ENCODE measurements at places on chromosomes 2 and 18. TPM values are rescaled to one million over a fixed set of nuclear protein-coding genes. Genes with fewer than 3 reads are reported as not detected.

GRCh38 chr2:15427987-15428386 lies 133.1 kb downstream of the NBAS start:
- DNase-seq: no peak

GRCh38 chr2:32910883-32911598 lies 35.7 kb upstream of the LTBP1 start:
- no peak for DNase-seq

ACVR1C gene
- 0.07 TPM for polyA plus RNA-seq

RASGRP3 gene
- polyA plus RNA-seq: 22.8 TPM

GBX2 gene
- polyA plus RNA-seq: not detected

FAM237A gene
- not detected for polyA plus RNA-seq

GRCh38 chr2:85772019-85772745 lies 18.4 kb downstream of the ATOH8 start:
- DNase-seq: peak; percentile 100

- DNase-seq: no peak
Measured at GRCh38 chr18:74256190-74256589, 35.6 kb downstream of the CYB5A start.

HTR2B gene
- not detected for polyA plus RNA-seq

- no peak for DNase-seq
Measured at GRCh38 chr2:125371867-125372266, 1284.1 kb upstream of the GYPC start.

DNA sequence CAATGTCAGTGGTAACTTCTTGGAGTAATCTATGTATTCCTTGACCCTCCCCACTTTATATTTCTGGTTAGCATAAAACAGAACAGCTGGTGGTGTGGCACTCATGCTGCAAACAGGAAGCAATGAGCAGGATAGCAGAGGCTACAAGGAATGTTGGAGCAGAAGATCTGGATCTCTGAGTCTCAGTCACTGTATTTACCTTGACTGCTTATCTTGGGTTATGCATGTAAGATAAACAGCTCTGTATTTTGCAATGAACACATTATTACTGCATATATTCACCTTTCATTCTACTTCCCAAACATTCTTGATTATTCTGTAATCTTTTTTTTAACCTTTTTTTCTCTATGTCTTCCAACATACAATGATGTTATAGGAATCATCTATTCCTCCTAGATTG lies 977.9 kb upstream of the CNTNAP5 start:
- DNase-seq: no peak

DNA sequence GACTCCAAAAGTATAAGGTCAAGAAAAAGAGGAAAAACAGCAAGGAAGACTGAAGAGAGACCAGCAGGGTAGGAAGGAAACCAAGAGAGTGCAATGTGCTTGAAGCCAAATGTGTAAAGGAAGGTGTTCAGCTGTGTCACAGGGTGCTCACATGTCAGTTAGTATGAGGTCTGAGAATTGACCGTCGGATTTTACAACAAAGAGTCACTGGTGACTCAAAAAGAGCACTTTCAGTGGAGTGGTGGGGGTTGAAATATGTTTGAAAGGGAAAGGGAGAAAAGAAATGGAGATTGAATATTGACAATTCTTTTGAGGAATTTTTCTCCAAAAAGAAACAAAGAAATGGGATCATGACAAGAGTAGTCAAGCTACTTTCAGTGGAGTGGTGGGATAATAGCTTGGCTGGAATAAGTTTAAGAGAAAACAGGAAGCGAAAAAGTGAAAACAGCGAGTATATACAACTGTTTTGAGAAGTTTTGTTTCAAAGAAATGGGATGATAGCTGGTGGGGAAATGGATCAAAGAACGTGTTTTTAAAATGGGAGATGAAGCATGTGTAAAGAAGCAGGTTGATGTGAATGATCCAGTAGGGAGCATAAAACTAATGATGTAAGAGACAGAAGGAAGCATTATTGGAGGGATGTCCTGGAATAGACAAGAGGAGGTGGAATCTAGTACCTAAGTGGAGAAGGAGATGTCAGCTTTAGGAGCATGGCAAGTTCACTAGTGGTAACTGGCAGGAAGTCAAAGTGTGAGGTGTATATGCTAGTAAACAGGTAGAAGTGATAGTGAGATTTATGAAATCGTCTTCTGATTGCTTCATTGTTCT lies 3.6 kb upstream of the TSPYL6 start:
- DNase-seq: no peak

DNA sequence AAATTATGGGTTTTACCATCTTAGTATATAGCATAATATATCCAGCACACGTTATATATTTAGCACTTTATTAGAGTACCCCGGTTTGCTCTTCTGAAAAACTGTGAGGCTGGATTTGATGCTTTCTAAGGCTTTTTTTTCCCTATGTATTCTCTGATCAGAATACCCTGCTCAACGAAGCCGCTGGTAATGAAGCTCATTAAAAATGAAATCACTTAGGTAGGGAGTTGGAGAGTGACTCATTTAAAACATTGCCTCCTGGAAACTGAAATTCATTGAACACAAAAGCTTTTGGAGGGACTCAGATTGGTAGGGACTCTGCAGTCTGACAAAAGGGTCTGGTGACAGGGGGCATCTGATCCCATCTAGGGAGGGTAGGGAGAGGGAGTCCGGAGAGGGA lies 365.4 kb upstream of the MEX3C start:
- DNase-seq: no peak

RTKN gene
- polyA plus RNA-seq: 40.9 TPM

- DNase-seq: peak; percentile 90
Measured at GRCh38 chr2:166375736-166376487, at the start of gene SCN9A. Gene SCN9A, minus strand, starts transcription at chr2:166375944. Its CDS starts 64,188 bp downstream, at chr2:166311756.

DNA sequence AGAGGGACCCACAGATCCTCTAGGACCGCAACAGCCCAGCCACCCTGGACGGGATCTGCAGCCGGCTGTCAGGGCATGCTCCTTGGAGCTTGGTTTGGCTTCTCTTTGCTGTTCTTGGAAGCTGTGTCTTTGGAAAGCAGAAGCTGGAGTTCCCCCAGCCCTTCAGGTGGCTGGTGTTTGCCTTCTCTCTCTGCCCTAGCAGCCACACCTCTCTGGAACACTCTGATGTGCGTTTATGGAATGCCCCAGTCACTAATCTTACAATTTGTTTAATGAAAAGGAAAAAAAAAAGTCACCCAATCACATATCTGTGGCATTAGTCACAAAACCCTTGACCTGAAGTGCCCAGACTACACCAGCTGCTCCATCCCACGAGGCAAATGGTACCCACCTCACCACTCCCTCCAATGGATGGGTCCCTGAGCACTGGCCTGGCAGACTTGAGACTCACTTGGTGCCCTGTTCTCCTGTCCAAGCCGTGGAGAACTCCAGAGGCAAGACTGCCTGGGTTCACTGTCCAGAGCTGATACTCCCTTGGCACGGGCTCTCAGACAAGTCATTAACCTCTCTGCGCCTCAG lies 70.2 kb upstream of the DAPL1 start:
- no peak for DNase-seq

DNA sequence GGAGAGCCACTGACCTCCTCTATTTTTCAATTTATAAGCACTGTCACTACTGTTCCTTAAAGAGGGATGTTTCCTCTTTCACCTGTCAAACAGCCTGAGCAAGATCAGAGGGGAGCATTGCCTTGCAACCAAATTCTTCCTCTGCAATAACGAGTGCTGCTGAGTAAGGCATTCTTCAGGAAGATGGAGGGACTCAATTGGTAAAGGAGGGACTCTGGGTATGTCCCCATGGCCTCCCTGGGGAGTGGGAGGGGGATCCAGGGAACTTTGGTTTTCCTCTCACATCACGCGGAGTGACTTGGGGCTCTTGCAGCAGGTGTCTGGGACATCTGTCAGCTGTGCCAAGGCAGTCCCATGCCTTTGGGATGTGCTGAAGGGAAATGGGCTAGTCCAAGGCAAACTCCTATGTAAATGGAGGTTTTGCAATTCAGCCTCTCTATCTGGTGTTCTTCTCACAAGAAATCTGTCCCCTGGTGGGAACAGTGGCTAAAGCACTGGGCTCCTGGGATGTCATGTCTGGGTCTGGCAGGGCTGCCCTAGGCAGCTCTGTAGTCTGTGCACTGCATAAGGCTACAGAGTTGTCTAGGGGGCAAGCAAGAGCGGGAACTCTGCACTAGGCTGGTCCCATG lies 14.4 kb upstream of the HES6 start:
- DNase-seq: no peak

DNA sequence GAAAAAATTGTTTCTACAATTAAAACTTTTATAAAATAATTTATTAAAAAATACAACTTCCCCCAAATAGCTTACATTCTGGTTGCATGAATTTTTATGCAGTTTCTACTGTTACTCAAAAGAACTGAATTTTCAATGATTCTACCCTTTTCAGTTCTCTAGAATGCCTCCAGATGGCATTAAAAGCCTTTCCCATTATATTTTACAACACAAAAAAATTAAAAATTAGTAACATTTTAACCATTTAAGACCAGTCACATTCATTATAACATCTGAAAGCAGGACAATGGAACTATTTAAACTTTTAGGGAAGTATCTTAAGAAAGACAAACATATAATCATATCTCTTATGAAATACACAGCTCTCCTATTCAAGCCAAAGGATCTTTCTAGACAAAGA lies 236.0 kb upstream of the REV1 start:
- DNase-seq: no peak

ALKAL2 gene
- 0.83 TPM for polyA plus RNA-seq

- no peak for DNase-seq
Measured at GRCh38 chr2:157611110-157611509, 17.6 kb downstream of the ACVR1C start.

DNA sequence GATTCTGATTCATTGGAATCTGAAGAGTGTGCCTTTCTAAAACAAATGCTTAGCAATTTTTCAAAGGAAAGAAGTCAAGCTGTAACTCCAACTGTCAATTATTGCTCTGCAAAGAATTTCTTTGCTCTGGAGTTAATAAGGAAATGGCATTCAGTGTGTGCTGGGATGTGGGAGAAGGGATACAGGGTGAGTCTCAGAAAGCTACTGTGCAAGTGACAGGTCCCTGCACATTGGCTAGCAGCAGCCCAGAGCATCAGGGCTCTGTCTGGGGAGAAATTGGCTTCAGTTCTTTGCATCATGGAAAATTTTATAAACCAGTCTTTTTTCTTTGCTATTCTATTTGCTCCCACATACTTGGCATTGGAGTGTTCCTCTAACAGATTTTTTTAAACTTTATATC lies 1.1 kb upstream of the SYT4 start:
- no peak for DNase-seq

DNA sequence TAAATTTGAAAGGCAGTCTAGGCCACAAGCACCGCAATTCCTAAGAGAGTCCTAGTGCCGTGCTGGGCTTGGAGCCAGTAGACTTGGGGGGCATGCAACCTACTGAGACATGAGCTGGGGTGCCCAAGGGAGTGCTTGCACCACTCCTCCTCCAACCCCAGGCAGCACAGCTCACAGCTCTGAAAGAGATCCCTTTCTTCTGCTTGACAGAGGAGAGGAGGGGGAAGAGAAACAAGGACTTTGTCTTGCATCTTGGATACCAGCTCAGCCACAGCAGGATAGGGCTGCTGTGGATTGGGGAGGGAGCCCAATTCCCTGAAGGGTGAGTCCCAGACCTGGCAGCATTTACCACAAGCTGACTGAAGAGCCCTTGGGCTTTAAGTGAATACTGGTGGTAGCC lies 134.6 kb downstream of the TMEM131 start:
- no peak for DNase-seq

GRCh38 chr2:68779595-68779994 lies 45.0 kb downstream of the ARHGAP25 start:
- DNase-seq: no peak

STAT4 gene
- polyA plus RNA-seq: 1.3 TPM

DNA sequence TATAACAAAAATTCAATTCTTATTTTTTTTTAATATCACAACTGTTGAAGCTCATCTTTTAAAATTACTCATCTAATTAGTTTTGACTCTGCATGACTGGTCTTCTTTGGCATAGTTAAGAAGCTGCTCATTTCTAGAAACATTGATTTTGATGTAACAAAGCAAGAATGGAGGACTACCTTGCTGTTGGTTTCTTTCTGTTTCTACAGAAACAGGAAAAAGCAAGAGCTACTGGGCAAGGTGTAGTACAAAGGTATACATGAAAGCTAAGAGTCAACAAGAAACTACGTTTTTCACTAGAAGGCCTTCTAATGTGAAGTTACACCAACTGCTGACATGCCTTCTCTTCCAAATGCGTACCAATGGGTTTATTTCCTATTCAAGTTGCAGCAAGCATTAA lies 90.6 kb upstream of the SYT4 start:
- DNase-seq: no peak

DNA sequence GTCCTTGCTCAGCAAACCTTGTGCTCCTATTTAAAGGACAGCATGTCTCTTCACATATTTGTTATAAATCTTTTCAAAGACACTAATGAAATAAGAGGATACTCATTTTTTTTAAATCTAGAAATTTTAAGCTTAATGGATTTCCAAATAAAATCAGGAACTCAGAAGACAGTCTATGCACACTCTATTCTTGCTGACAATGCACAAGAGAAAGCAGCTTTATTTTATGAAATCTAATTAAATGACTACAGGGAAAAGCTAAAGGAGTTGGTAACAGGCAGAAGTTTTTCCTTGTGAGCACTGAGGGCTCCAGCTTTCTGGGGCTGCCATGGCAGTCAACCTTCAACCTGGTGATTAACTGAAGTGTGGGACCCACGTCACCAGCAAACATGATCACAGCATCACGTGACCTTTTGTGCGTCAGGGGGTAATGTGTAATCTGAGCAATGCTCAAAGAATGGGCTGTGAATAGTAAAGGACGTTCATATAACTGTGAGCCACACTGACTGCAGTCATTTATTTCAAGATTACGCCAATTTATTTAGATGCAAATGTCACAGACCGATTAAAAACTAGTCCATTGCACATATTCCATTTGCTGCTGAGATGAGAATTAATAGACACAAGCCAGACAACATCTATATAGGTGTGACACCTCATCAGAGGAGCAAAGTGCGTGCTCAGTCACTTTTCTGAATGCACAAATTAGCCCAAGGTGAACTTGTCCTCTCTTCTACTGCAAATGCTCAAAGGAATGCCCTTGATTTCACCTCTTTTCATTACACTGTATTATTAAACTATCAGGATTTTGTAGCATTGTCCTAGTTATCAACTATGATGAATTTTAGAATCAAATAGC lies 11.6 kb upstream of the DNER start:
- DNase-seq: no peak

GRCh38 chr2:119294671-119295070 lies 71.0 kb downstream of the STEAP3 start:
- no peak for DNase-seq

- DNase-seq: peak; percentile 39
Measured at GRCh38 chr2:224099861-224100643, 61.0 kb upstream of the SERPINE2 start.

- DNase-seq: no peak
Measured at GRCh38 chr2:201630577-201630976, 12.7 kb downstream of the TMEM237 start.

- DNase-seq: no peak
Measured at GRCh38 chr2:10788855-10789254, 23.7 kb downstream of the PDIA6 start.

- no peak for DNase-seq
Measured at GRCh38 chr2:64462940-64463700, 9.2 kb downstream of the LGALSL start.

DNA sequence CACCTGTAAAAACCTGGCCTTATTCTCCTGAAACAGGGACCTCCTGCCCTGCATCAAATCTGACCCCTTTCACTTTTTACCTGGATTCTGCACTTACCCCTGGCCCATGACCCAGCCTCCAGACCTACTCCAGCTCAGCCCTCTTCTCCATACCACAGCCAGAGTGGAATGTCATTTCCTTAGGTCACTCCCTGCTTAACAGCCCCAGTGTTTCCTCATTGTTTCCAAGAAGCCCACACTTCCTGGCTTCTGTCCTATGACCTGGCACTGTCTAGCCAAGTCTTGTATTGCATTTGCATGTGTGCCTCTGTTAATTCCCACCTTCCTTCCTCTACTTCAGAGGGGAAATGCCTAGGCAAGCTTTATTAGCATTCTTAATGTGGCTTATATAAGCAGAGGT lies 51.4 kb upstream of the TRIB2 start:
- DNase-seq: no peak
